Heart right ventricle (tissue), 16 donors: ENCODE measurements at places on chromosomes 1 and 21. TPM values are rescaled to one million over a fixed set of nuclear protein-coding genes. Genes with fewer than 3 reads are reported as not detected.

Gene SERPINC1
- not detected for polyA plus RNA-seq

GRCh38 chr1:188769181-188769580 lies 1708.5 kb downstream of the BRINP3 start:
- H3K27me3 ChIP-seq: no peaks in the 10 kb centered on the region
- H3K4me1 ChIP-seq: no peaks in the 10 kb centered on the region
- H3K27ac ChIP-seq: no peak overlapping the region
- no peaks in the 10 kb centered on the region for H3K36me3 ChIP-seq
- H3K4me3 ChIP-seq: no peak overlapping the region
- no peak for DNase-seq

- H3K4me1 ChIP-seq: peaks cover 8% of the 10 kb centered on the region
- H3K36me3 ChIP-seq: no peaks in the 10 kb centered on the region
- H3K27ac ChIP-seq: no peak overlapping the region
Observed at GRCh38 chr1:41749991-41750745, 168.6 kb downstream of the HIVEP3 start.

DNA sequence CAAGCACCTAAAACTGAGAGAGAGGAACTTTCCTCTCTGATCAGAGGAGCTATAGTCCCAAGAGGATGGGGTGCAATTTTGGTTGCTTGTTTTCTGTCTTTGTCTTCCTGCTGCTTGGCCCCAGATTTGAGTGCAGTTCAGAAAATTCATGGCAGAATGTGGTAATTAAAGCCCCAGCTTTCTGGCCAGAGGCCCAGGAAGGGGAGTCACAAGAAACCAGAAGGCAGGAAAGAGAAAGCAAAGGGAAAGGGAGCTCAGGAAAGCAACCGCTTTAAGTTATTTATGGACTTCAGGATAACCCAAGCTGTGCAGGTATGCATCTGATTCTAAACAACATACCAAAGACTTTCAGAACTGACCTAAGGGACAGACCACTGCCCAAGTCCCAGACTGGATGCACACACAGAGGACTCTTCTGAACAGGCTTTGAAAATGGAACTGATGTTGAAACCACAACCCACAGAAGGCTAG lies 88.8 kb downstream of the ST3GAL3 start:
- no peak overlapping the region for H3K4me3 ChIP-seq
- no peaks in the 10 kb centered on the region for H3K27me3 ChIP-seq
- no peak for DNase-seq

GRCh38 chr1:9289711-9290485 lies 2.8 kb upstream of the SPSB1 start:
- peak overlapping the region; percentile 40 for H3K27ac ChIP-seq
- no peak overlapping the region for H3K4me3 ChIP-seq
- peaks cover 26% of the 10 kb centered on the region for H3K4me1 ChIP-seq
- H3K36me3 ChIP-seq: no peaks in the 10 kb centered on the region

DNA sequence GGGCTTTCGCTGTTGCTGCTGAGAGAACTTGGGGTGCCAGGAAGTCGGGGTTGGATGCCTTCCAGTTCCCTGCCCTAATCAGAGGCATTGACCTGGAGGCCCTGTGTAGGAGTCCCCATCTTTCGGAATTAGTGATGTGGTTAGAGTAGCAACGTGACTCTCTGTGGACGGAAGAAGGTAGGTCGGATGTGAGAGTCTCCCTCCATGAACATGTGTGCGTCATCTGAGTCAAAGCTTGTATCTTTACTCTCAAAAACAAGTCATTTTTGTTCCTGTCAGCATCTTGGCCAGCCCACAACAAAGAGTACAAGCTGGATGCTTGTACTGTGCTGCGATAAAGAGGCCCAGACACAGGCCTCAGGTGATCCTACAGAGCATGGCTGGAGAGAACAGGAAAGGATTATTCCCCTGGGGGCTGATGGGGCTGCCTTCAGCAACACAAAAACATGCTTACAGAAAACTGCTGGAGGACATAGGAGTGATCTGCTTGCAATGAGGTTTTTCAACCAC lies 31.0 kb upstream of the IL10 start:
- H3K4me1 ChIP-seq: no peaks in the 10 kb centered on the region
- H3K27me3 ChIP-seq: peaks cover 4% of the 10 kb centered on the region
- no peak overlapping the region for H3K27ac ChIP-seq
- H3K36me3 ChIP-seq: no peaks in the 10 kb centered on the region
- H3K4me3 ChIP-seq: no peak overlapping the region
- DNase-seq: no peak

Gene GIPC2
- 1.8 TPM for polyA plus RNA-seq

Gene DRAXIN
- 0.01 TPM for polyA plus RNA-seq

Gene B3GALT2
- polyA plus RNA-seq: 24.7 TPM

DNA sequence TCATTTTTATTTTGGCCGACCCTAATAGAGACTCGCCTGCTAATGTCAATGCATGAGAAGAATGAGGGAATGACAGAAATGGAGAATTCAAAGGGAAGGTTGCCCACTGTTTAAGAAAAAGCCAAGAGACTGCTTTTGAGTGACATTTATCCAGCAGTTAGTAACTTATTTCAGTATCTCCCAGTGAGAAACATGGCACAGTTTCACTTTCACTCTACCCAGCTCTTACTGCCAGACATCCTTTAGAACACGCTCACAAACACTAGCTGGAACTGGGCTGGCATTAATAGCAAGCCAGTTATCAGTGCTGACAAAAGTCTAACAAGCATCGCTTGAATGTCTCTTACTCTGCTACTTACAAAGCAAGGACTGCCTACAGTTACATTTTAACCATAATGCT lies 8.5 kb downstream of the GGPS1 start:
- peaks cover 46% of the 10 kb centered on the region for H3K4me1 ChIP-seq
- no peak overlapping the region for H3K27ac ChIP-seq
- H3K36me3 ChIP-seq: peaks cover 60% of the 10 kb centered on the region
- H3K27me3 ChIP-seq: no peaks in the 10 kb centered on the region
- no peak for DNase-seq

DNA sequence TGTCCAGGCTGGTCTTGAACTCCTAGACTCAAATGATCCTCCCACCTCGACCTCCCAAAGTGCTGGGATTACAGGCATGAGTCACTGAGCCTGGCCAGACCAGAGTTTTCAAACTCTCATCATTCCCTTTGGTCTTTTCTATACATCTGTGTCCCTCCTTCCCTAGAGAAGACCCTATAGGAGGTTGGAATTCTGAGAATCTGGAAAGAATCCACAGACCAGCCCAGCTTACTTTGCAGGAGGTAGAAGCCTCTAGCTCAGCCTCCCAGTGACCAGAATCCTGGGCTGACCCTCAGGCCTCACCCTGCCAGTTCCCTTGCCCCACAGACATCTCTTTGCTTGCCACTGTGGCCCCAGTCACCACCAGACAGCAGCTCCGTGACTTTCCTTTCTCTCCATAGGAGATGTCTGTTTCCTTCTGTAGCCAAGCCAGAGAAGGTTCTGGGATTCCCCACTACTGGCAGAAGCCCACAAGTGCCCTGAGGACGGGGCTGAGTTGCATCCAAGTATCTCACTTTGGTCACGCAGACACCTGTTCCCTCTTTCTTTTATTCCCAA lies 34.7 kb upstream of the KHDRBS1 start:
- H3K36me3 ChIP-seq: no peaks in the 10 kb centered on the region
- no peak for DNase-seq
- H3K4me3 ChIP-seq: no peak overlapping the region
- no peaks in the 10 kb centered on the region for H3K27me3 ChIP-seq
- H3K27ac ChIP-seq: no peak overlapping the region

Gene GPR25
- polyA plus RNA-seq: not detected

- no peak for DNase-seq
- no peak overlapping the region for H3K4me3 ChIP-seq
- H3K27me3 ChIP-seq: no peaks in the 10 kb centered on the region
- no peaks in the 10 kb centered on the region for H3K36me3 ChIP-seq
- H3K4me1 ChIP-seq: peaks cover 25% of the 10 kb centered on the region
- H3K27ac ChIP-seq: no peak overlapping the region
Observed at GRCh38 chr1:115430441-115431158, 92.6 kb upstream of the NGF start.

DNA sequence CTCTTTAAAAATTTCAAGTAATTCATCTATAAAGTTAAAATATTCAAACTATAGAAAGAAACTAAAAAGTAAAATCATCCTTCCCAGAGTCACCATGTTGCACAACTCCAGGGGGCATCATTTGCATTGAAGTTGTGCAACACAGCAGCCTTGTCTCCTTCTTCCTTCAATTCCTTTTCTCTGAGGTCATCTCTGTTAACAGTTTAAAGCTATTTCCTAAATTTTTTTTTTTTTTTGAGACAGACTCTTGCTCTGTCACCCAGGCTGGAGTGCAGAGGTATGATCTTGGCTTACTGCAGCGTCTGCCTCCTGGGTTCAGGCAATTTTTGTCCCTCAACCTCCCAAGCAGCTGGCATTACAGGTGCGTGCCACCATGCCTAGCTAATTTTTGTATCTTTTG lies 7.1 kb downstream of the RHBG start:
- H3K4me3 ChIP-seq: no peak overlapping the region
- no peaks in the 10 kb centered on the region for H3K4me1 ChIP-seq
- H3K27ac ChIP-seq: no peak overlapping the region
- H3K36me3 ChIP-seq: no peaks in the 10 kb centered on the region

Gene PGBD5
- 0.66 TPM for polyA plus RNA-seq

Gene TSPAN2
- 5.1 TPM for polyA plus RNA-seq

- DNase-seq: no peak
- H3K36me3 ChIP-seq: no peaks in the 10 kb centered on the region
- no peaks in the 10 kb centered on the region for H3K27me3 ChIP-seq
- no peak overlapping the region for H3K27ac ChIP-seq
- no peaks in the 10 kb centered on the region for H3K4me1 ChIP-seq
- H3K4me3 ChIP-seq: no peak overlapping the region
Observed at GRCh38 chr1:63124666-63125191, 197.6 kb upstream of the FOXD3 start.

GRCh38 chr1:38848071-38848470 lies 11.5 kb downstream of the RRAGC start:
- H3K4me3 ChIP-seq: no peak overlapping the region
- no peaks in the 10 kb centered on the region for H3K36me3 ChIP-seq
- no peak for DNase-seq
- no peaks in the 10 kb centered on the region for H3K27me3 ChIP-seq
- H3K4me1 ChIP-seq: no peaks in the 10 kb centered on the region

DNA sequence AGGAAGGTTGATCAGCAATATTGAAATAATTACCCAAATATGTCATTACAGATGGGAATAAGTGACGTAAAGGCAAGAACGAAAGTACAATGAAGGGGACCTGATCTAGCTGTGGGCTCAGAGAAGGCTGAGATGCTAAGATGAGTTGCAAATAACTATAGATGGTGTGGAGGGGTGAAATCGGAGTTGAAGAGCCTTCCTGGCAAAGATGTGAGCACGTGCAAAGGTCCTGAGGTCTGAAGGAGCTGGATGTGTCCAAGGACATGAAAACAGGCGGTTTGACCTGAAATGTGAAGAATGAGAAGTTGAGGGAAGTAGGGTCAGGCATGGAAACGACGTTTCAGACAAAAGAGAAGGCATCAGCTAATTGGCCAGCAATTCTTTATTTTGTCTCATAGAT lies 61.6 kb upstream of the SLC45A1 start:
- H3K27ac ChIP-seq: no peak overlapping the region
- no peak for DNase-seq
- H3K4me1 ChIP-seq: no peaks in the 10 kb centered on the region
- no peaks in the 10 kb centered on the region for H3K27me3 ChIP-seq
- H3K36me3 ChIP-seq: no peaks in the 10 kb centered on the region
- H3K4me3 ChIP-seq: no peak overlapping the region

DNA sequence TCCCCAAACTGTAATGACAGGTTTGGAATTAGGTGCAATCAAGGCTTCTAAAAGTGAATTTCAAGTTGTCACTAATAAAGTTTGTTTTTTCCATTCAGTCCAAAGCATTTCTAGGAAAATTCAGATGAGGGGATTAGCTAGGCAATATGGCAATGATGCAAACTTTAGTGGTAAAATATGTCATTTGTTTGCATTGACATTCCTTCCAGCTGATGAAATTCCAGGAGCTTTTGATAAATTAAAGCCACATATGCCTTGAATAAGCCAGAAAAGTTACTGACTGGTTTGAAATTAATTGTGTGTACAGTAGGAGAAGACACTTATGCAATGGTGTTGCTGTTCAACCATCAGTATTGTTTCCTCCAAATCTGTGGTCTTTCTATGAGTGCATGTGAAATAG lies 57.8 kb downstream of the MROH9 start:
- no peak overlapping the region for H3K4me3 ChIP-seq
- H3K27ac ChIP-seq: no peak overlapping the region

DNA sequence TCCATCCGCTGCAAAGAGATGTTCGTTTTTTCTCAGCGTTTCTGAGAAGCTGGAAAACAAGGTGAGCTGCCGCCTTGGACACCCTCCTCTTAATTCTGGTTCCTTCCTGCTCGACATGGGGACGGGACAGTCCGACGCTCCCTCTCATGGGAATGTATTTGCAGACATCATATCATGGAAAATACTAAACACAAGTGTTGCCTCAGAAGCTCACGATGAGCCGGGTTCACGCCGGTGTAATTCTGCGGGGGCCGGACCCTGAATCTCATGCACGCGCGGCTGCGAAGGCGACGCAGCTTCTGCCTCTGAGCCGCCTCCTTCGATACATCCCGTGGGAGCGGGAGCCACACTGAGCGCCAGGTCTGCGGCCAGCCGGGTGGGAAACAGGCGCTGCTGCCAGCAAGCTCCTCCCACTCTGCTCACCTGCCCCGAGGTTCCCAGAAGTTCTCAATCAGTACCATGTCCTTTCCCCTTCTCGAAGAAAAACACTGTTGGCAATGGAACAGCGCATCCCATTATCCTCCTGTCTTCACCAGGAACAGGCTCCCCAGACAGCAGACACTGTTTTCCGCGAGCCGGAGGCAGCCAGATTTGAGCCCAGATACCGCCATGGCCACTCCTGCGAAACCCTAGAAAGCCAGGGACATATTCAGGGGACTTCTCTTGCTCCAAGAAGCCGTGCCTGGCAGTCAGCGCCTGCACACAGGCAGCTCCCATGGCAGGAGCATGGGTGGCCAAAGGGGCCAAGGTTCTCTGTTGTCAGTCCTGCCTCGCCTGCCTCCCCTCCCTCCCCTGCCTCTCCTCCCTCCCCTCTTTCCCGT lies 98.0 kb downstream of the WDR4 start:
- peaks cover 22% of the 10 kb centered on the region for H3K4me1 ChIP-seq
- no peak for DNase-seq
- no peak overlapping the region for H3K27ac ChIP-seq
- H3K27me3 ChIP-seq: peaks cover 25% of the 10 kb centered on the region
